ENCODE measurements at places on chromosomes 13 and 19.

GRCh38 chr13:52109116-52109670, 19.7 kb downstream of the NEK5 start:
- no peak for DNase-seq

- no peak for DNase-seq
These were observed 1.9 kb downstream of the ZNF417 start for GRCh38 chr19:57914531-57914930.

GRCh38 chr13:44435919-44436510, 62.4 kb downstream of the SERP2 start:
- DNase-seq: no peak

DNA sequence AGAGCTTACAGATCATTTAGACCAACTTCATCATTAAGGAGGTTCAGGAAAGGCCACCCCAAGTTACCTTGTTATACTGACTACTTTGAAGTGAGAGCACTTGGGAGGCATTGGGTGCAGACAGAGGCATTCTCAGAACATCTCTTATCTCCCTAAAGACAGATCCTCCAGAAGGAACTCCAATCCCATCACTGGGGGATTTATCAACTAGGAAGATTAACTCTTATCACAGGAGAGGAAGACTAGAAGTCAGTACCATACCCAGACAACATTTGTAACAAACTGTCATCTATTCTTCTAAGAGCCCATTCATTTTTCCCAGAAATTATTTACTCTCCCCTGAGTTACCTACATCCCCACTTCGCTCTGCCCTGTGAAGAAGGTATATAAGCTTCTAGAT, 5.8 kb upstream of the RFXAP start:
- no peak for DNase-seq

DNA sequence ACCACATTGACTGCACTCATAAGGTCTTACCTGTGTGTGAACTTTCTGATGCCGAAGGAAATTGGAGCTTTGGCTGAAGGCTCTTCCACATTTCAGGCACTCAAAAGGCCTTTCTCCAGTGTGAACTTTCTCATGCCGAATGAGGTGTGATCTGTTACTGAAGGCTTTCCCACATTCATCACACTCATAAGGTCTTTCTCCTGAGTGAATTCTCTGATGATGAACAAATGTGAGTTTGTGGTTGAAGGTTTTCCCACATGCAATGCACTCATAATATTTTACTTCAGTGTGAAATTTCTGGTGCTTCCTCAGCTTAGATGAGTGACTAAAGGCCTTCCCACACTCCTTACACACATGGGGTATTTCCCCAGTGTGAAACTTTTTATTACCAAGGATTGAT, 5.7 kb downstream of the ZNF132 start:
- no peak for DNase-seq

- DNase-seq: peak; percentile 49
These were observed 43.9 kb downstream of the CERS4 start for GRCh38 chr19:8252922-8253589.

- DNase-seq: no peak
These were observed 5.3 kb upstream of the NRTN start for GRCh38 chr19:5799247-5800241.

GRCh38 chr19:12788682-12789097, 2.6 kb upstream of the JUNB start:
- DNase-seq: peak; percentile 45

DNA sequence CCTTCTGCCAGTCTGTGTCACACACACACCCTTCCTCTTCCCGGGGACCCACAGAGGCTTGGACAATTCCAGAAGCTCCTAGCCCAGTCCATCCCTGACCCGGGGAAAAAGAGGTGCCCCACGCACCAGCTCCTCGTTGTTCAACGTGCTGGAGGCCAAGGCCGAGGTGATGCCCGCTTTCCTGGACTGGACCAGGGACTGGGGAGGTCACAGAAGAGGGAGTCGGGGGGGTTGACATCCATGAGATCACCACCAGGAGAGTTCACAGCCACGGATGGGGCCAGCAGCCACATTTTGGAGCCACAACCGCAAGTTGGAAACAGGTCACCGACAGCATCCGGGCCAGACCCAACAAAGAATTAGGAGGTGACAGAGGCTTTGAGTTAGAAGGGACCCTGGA, 39.4 kb downstream of the UNC13A start:
- no peak for DNase-seq

GRCh38 chr13:86559901-86560300, 760.7 kb upstream of the SLITRK6 start:
- DNase-seq: no peak

- no peak for DNase-seq
These were observed 75.0 kb upstream of the GTF3A start for GRCh38 chr13:27349458-27349857.

DNA sequence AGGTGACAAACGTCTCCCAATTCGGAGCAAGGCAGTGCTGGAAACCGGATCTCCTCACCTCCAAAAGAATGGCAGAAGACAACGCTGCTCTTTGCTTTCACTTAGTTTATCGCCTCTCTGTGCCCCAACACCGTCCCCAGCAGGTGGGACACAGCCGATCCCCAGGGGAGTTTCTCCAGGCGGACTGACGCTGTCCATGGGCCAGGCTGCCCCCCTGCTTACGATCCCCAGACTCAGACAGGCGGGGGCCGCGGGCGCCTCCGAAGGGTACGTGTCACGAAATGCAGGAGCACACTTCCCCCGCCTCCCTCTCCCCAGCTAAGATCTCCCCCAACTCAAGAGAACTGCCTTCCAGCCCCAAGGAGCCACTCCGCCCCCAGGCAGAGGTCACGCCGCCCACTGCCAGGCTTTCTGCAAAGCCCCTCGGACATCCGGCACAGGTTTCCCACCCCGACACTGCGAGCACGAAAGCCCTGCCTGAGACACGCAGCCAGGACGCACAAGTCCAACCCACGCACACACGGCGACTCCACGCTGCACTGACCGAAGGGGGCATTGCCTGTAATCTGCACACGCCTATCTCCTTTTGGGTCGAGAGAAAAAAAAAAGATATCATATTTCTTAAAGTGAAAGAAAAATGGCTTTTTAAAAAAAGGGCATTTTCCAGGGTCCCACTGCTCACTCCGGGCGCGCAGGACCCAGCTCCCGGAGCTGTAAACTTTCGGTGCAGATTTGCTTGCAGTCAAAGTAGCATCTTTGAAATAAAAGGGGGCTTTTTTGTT, 2.0 kb downstream of the SPRY2 start:
- DNase-seq: peak; percentile 73

GRCh38 chr19:35514282-35514809, 897 bp upstream of the DMKN start:
- DNase-seq: no peak

DNA sequence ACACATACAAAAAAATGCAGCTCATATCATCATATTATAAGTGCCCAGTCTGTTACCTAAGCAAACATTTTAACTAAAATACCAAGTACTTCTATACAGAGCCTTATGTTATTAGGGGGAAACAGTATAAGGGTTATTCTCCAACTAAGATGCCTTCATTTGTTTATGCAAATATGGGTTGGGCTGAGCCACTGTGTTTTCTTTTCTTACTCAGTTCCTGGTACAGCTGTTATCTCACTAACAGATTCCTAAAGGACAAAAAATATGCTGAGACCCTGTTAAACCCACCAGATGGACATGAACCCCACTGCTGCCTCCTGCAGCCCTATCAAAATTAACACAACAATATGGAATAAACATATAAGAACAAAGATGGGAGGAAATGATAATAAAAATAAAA, 34.5 kb upstream of the SMAD9 start:
- DNase-seq: no peak

GRCh38 chr13:49219647-49220035, 497 bp upstream of the MLNR start:
- no peak for DNase-seq

DNA sequence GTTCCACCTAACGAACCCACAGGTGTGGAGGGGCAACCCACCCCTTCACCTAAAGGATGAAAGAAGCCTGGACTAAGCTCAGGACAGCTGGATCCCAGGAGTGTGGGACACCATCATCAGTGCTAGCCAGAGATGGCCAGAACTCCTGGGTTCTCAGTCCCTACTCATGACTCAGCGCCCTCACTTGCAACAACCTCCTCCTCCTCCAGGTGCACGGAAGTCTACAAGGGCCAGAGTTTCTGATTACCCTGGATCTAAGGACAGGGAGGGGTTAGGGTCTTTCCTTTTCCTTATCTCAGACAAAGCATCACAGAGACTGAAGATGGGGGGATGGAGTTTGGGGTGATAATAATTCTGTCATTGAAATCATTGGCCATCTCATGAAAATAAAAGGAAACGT, 8.0 kb downstream of the TULP2 start:
- no peak for DNase-seq

GRCh38 chr13:63409791-63410351, 1994.2 kb upstream of the PCDH20 start:
- DNase-seq: no peak

- no peak for DNase-seq
These were observed 90.9 kb upstream of the GPR183 start for GRCh38 chr13:99398071-99398470.

Data from occipital lobe (tissue), 3 donors.